Suppressor macrophage (primary cell): ENCODE measurements at places on chromosomes 16 and 17.

GRCh38 chr16:31489298-31489564, 6.3 kb downstream of the SLC5A2 start:
- no peak for DNase-seq

- DNase-seq: no peak
Observed at GRCh38 chr17:65085397-65085796, 28.9 kb upstream of the GNA13 start.

DNA sequence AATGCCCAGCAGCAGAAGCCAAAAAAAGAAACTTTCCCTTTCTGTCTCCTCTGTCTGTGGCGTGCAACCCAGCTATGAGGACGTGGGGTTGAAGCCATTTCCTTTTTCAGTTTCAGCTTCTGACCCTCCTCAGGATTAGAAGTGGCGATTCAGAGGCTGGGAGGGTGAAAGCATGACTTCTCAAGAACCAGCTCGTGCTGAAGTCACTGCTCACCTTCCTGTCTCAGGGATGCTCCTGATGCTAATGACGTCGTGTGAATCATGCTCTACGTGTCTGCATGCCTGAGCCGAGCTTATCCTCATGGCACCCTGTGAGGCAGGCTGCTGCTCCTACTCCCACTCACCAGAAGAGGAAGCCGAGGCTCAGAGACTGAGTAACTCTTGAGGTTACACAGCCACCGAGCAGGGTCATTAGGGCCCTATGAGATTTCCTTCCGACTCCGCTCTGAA, 5.7 kb upstream of the LPO start:
- peak; percentile 94 for DNase-seq

DNA sequence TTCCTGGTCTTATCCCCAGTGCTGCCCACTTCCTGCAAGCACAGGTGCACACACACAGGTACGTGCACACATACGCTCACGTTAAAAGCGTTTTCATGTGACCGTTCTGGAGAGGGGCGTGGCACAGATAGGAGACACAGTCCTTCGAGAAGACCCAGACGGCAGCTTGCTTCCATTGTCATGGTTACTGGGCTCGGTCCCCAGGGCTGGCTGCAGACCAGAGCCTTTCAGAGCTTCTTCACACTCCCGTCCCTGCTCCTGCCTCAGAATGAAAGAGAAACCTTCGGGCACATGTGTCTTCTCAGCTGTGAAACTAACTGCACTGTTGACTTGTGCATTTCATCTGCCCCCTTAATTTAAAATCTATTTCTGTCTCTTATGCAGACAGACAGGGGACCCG, 154.2 kb downstream of the PITPNC1 start:
- DNase-seq: no peak

DNA sequence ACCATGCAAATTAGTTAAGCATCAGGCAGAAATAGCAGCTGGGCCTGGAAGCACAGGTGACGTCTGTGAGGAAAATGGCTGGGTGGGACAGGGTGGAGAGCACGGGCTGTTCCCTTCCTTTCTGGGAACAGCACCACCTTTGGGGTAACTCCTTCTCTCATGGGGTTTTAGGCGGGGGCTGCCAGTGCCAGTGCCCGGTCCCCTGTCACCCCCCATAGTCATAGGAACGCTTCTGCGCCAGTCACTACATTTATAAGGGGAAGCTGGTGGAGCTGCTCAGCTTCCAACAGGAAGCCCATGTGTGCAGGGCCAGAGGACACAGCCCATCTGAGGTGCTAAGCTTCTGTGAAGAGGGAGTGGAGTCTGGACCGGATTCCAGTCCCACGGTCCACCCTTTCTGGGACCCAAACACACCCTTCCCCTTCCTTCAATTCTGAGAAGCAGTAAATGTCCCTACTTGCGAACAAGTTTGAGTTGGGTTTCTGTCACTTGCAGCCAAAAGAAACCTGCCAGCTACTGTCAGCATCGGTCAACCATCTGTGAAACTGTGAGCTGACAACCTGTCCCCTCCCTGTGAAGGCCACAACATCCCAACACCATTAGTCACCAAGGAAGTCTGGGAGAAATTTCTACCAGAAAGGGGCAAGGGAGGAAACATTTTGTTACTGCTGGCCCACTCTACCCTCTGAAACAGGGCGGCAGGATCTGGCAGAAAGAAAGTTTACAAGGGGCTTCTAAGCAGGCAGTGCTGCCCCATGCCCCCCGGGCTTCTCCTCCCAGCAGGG, 86.0 kb upstream of the AMZ2 start:
- no peak for DNase-seq

DNA sequence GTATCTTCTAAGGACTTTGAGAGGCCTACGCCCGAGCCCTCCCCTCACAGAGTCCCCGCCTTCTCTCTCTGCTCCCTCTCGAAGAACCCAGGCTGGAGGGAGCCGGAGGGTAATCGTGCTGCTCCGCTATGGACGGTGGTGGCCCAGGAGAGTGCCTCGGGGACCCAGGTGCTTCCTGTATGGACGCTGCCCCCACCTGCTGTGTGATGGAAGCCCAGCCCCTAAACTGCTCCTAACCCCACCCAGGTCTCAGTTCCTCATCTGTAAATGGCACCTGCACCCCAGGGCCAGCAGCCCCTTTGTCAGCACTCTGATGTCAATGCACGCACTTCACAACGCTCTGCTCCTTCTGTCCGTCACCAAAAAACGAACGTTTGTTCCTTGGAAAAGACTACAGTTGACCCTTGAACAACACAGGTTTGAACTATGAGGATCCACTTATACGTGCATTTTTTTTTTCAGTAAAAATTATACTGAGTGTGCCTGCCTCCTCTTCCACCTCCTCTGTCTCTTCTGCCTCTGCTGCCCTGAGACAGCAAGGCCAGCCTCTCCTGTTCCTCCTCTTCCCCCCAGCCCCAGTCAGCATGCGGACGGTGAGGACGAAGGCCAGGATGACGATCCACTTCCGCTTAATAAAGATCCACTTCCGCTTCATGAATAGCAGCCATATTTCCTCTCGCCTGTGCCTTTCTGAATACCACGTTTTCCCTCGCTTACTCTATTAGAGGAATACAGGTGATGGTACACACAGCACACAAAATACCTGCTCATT, 118.3 kb downstream of the BANP start:
- DNase-seq: no peak

GRCh38 chr17:62727916-62728672, 80.0 kb downstream of the MARCHF10 start:
- DNase-seq: no peak

- no peak for DNase-seq
Observed at GRCh38 chr16:73042807-73043206, 5.1 kb downstream of the ZFHX3 start.

DNA sequence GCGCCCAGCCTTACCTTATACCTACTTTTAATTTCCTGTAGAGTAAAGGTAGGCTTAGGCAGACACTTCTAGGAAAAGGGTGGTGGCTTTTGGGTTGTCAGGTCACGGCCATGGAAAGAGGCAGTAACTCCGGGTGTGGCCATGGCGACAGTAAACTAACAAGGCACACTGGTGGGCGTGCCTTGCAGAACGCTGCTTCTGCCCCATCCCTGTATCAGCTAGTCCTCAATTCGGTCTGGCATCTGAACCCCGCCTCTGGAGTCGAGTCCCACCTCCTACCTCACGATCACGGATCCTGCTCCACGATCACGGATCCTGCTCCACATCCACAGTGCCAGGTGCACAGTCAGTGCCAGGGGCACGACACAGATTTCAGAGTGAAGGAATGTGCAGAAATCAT, 5.6 kb downstream of the ADCY9 start:
- DNase-seq: no peak

DNA sequence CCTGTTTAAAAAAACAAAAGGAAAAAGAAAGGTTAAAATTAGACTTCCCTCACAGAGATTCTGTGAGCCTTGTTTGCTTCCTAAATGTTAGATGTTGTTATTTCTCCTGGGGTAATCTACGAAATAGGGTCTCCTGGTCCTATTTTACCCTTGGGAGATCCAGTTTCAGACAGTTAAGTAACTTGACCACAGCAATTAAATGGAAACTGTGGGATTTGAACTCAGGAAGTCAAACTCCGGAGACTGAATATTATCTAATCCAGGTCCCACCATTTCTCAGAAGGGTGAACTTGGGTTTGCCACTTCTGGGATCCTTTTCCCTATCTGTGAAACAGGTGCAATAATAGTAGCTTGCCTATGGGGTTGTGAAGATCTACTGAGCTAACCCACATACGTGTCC, 6.4 kb upstream of the TMC5 start:
- no peak for DNase-seq

- no peak for DNase-seq
Observed at GRCh38 chr16:15915555-15916081, 27.2 kb upstream of the CEP20 start.

DNA sequence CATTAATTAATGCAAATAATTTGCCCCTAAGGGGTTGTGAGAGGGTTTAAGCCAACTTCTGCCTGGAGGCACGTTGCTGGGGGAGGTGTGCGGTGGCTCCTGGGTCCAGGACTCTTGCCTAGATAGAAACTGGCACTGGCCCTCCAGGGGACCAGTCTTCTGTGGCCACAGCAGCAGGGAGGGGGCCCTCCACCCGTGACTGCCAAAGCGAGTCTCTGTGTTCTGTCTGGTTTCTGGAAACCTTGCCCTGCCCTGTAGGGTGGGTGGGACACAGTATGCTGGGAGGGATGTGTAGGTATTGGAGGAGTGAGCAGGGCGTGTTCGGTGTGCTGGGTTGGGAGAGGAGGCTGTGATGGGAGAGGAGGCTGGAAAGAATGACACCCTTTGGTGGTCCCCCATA, 78.8 kb downstream of the TBC1D16 start:
- DNase-seq: no peak

- DNase-seq: peak; percentile 55
Observed at GRCh38 chr16:24430954-24431760, 108.2 kb upstream of the RBBP6 start.

DNA sequence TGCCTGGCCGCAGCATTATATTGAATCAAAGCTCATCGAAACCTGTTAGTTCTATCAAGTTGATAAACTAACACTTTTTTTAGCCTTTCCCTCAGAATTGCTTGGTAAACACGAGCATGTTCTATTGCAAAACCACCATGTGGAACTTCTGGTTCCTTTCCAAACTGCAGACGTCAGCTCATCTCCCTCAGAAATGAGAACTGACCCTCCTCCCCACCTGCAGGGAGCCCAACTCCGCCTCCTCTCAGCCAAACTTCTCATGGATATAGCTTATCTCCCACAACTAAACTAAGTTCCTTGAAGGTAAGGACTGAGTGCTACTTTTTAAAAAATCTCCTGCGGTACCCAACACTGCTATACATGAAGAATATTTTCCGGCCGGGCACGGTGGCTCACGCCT, 6.7 kb downstream of the SHMT1 start:
- peak; percentile 92 for DNase-seq

GRCh38 chr17:29571486-29571882, 3.0 kb downstream of the TP53I13 start:
- no peak for DNase-seq

DNA sequence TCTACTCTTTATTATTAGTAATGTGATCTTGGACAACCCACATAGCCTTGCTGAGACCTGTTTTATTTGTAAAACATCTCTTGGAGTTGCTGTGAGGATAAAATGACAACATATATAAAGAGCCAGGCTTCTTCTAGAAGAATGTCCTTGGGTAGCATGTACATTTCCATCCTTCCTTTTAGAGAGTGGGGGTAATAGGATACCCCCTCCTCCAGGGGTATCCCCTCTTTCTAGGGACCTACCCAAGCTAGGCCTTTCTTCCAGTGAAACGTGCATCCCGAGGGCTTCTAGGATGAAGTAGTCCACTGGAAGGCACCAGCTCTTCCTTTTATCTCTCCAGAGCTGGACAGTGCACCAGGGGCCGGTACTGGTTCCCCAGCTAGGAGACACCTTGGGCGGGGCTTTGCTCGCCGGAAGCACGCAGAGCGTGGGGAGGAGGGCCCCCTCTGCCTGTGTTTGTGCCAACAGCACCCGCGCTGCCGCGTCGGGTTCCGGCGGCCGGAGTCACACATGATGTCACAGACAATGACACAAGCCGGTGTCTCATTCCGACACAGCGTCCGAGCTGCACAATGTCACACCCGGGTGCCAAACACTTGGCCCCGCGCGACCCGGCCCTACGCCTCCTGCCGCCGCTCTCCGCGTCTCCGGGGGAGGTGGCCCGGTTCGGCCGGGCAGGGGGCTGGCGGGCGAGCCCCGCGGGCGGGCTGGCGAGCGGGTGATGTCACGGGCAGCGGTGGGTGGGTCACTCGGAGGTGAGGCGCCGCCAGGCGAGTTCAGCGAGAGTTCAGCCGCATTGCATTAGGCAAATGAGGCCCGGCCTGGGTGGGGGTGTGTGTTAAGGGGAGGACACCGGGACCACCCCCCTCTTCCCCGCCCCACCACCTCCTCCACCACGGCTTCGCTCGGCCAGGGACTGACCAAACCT, 23.4 kb downstream of the GJD3 start:
- peak; percentile 98 for DNase-seq

DNA sequence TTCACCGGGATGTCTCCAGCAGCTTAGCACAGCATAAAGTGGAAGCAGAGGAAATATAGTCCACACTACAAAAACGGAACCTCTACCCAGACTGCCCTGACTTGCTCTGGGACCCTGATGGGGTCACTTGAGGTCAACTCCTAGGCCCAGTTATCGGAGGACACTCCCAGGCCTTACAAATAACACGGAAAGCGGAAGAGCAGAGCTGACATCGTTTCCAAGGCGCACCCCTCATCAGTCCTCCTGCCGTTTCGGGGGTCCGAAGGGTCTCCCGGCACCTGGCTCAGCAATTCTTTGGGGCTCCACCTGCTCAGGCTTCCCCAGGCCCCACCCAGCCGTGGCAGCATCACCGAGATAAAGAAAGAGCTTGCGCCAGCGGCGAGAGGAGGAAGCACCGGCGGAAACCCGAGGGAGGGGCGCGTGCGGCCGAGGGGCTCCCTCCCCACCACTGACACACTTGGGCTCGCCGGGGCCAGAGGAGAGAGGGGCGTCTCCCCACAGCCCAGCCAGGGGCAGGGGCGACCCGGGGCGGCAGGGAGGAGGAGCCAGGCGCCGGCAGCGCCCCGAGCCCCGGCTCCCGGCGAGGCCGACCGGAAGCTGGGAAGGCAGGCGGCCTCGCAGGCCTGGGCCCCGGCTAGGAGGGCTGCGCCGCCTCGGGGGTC, 727 bp downstream of the CORO7 start:
- DNase-seq: peak; percentile 91

DNA sequence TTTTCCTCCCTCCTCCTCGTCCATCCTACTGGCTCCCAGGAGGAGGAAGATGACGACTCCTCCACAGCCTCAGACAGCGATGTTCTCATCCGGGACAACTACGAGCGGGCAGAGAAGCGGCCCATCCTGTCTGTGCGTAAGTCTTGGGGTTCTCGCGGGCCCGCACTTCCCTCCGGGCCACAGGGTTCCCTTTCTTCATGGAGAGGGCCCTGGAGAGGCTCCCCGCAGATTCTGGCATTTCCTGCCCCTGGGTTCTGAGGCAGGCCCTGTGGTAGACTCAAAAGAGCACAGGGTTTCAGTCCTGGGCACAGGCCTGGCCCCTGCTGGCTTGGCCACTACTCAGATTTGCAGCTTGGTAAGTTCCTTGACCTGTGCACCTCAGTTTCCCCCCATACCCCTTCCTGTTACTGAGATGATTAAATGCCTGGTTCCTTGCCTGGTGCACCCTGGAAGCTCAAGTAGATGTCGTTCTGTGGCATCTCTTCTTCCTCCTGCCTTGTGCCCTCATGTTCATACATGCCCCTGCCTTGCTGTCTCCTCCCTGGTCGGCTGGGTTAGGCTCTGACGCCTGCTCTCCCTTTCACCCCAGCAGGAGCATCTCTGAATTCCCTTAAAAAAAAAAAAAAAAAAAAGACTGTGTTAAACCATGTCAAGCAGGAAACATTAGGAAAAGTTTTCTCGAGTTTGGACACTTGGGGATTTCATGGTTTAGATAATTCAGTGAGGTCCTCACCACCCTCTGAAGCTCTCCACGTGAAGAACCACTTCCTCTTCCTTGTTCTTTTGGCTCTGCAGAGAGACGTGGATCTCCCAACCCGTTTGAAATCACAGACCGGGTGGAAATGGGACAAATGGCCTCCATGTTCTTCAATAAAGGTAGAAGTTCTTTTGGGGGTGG, 14.3 kb upstream of the NAT9 start:
- DNase-seq: peak; percentile 78
